ENCODE measurements at places on chromosomes 7 and 10. TPM values are rescaled to one million over a fixed set of nuclear protein-coding genes. Genes with fewer than 3 reads are reported as not detected.

PIP gene
- total RNA-seq, result not detected

LAMB1 gene
- 10.2 TPM for total RNA-seq

NDUFB8 gene
- 150 TPM for total RNA-seq

ADCYAP1R1 gene
- total RNA-seq, result 9.2 TPM

SAMD8 gene
- total RNA-seq, result 28.6 TPM

NPFFR1 gene
- 0.35 TPM for total RNA-seq

ACSM6 gene
- total RNA-seq, result not detected

CTTNBP2 gene
- 14.6 TPM for total RNA-seq

DRGX gene
- not detected for total RNA-seq

IL2RA gene
- total RNA-seq, result 0.47 TPM

ATOH7 gene
- total RNA-seq, result not detected

MYO3A gene
- 0.18 TPM for total RNA-seq
